ENCODE measurements at places on chromosomes 7 and 10.
A peak's percentile ranks its signal among the peaks of the same experiment; 100 is the strongest.

DNA sequence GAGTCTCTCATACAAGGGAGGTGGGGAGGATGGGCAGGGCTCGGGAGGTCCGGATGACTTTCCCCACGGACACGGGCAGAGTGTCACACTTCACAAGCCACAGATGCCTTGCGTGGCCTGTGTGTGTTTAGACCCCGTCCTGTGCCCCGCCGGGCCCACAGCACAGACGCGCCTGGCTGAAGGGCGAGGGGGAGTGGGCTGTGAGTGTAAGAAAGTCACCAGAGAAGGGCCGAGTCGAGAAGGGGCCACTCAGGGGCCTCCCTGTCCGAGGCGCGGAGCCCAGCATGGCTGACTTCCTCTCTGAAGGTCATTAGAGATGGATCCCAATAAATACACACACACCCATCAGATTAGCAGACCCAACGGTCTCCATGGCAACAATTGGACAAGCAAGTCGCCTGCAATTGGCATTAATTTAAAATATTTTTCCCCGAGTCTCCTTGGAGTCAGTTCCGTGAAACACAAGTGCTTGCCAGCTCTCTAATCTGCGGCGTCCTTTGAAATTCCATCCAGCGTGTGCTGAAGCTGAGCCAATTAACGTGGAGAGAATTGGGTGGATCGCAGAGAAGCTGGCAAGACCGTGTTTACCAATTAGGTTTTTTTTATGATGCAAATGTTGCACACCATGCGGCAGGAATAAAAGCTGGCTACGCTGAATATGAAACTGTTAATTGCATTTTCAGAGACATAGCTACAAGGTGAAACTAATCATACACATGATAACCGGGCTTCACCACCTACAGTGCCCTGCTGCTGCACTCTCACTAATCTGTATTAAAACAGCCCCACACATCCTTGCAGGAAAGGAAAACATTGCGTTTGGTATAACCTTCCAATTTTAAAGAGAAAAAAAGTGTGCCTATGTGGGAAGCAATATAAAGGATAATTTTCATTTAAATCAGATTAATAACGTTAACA lies 571.2 kb downstream of the PTPRN2 start:
- no peak for DNase-seq

GRCh38 chr10:127702271-127702670 lies 34.7 kb upstream of the FOXI2 start:
- DNase-seq = no peak

DNA sequence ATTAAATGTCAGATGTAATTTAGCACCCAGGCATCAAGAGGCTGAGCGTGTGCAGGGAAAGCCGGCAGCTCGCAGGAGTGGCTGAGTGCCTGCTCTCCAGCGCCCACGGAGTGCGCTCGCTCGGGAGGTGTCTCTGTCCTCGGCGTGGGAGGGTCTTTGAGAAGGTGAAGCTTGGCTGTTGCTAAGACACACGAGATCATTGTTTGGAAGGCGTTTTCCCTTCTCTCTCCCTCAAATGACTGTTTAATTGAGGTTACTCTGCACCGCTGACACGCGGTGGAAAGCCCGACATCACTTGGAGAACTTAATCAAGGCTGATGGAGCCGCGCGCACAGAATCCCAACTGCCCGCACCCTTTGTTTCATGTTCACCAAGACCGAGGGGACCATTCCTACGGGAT lies 414.6 kb downstream of the DNAJB6 start:
- no peak for DNase-seq

- DNase-seq = no peak
Observed at GRCh38 chr7:27346531-27347275, 104.1 kb downstream of the EVX1 start.

DNA sequence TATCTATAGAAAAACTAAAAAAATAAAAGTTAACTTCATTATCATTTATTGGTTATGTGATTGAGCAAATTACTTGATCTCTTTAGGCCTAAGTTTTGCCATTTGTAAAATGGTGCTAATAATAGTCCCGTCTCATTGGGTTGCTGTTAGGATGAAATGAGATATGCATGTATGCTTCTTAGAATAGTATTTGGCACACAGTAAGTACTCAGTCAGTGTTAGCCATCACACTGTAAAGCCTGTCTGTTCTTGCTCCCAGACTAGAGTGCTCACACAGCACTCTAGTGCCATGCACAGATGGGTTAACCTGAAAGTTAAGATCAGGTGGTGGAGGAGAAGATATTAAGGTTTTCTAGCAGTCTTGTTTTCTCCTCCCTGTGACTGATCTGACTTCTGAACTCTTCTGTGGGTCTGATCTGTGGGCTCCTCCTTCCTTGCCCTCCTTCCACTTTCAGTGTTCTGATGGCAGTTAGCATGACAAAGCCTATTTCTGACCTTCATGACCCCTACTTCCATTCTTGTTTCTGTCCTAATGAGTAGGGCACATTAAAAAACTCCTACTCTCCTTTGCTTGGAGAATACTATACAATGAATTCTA lies 167.5 kb downstream of the RNLS start:
- no peak for DNase-seq

- DNase-seq = no peak
Observed at GRCh38 chr7:18577096-18577771, 81.7 kb downstream of the HDAC9 start.

GRCh38 chr10:58157076-58157766 lies 110.5 kb downstream of the IPMK start:
- DNase-seq = peak; percentile 74

DNA sequence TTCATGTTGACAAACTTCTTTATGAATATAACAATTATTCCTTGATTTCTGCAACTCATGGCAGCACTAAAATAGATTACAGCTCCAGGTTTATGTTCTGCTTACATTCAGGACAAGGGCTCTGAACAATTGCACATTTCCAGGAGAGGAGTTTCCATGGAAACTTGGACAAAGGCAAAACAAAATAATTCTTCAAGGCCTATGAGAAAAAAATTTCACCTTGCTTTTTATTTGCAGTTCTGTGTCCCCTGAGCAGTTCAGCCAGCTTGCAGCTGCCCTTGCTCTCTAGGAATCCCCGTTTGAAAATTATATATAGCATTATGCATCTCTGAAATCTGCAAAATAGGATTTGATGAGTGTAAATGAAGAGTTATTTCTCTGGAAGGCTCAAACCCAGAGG lies 71.7 kb downstream of the ARL4A start:
- no peak for DNase-seq

DNA sequence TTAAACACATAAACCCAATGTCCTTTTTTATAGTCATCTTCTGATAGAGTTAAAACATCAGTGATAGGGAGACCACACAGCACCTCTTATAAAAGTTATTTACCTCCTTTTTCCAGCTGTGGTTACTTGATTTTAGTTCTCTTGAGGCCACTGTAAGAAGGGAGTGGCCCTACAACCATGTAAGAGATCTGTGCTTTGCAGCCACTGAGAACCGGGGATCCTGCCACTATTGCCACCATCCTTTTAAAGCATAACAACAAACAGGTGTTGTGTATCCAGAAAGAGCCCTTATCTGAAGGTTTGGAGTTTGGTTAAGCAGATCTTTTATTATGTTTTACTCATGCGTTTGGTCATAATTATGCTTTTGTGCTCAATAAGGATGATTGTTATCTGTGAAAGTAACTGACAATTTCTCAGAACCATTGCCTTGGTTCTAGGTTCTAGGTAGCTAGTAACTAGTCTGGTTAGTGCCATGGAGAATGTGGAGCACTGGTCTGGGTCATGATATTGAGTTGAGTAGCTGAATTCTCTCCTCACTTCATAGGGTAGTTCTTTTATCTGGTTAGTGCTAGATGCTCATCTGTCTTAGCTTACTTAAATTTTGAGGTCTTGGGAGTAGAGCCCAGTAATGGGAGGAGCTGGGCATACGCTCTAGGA lies 56.5 kb downstream of the ST7 start:
- no peak for DNase-seq

- no peak for DNase-seq
Observed at GRCh38 chr7:45349090-45349489, 191.5 kb downstream of the RAMP3 start.

DNA sequence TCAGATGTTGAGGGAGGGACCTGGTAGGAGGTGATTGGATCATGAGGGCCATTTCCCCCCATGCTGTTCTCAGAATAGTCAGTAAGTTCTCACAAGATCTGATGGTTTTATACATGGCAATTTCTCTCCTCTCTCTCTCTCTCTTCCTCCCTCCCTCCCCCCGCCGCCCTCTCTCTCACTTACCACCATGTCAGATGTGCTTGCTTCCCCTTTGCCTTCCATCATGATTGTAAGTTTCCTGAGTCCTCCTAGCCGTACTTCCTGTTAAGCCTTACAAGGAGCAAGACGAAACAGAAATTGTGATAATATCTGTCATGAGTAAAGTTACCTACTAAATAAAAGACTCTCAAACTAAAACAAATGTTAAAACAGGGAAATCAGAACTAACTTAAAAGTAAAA lies 19.9 kb upstream of the GPR141 start:
- peak; percentile 81 for DNase-seq

- DNase-seq = peak; percentile 69
Observed at GRCh38 chr10:68348265-68348741, 15.6 kb upstream of the PBLD start.

DNA sequence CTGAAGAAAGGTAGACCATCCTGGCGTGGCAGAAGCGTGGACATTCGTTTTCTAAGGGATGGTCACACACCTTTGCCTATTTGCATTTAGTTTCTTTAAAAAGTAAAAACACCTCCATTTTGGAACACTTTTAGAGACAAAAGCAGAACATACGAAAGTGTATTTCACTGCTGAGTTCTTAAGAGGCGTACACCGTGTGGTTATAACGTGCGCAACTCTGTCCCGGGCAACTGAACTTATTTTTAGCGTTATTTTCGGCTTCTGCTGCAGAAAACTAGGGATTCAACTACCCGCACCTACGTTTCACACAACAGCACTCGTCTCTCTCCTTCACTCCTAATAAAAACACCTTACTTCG lies 557 bp upstream of the LSM8 start:
- DNase-seq = no peak

DNA sequence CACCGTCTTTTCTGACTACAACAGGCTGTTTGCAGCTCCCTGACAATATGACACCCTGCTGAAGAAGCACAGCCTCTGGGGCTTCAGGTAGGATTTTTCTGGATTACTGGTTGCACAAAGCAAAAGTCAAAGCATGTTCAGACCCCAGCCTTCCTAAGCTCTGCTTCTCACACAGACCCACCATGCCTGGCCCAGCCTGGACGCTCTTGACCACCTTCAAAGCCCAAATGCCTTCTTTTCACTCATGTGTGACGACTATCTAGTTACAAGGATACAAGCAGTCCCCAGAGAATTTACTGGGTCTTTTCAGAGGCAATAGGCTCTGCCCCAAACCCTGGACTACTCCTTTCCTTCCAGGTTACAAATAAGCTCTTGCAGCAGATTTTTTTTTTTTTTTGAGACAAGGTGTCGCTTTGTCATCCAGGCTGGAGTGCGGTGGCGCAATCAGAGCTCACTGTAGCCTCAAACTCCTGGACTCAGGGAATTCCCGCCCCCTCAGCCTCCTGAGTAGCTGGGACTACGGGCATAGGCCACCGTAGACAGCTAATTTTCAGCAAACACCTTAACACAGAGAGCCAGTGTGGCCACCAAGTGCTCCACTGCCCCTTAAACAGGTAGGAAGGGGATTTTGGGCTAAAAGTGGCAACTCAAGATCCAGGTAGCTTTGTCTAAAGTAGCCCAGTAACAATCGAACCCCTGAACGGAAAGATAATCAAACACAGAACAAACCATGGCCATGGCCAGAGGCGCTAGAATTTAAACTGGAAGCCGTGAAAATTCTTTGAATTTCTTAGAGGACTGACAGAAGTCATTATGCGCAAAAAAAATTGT lies 16.2 kb downstream of the SVIL start:
- DNase-seq = no peak

- DNase-seq = no peak
Observed at GRCh38 chr10:116748041-116748440, 5.7 kb upstream of the HSPA12A start.

- DNase-seq = no peak
Observed at GRCh38 chr10:48932831-48933664, 6.6 kb downstream of the LRRC18 start.

GRCh38 chr7:144057954-144058353 lies 9.2 kb downstream of the OR2A5 start:
- DNase-seq = no peak

GRCh38 chr10:102504976-102505300 lies 1.2 kb downstream of the SUFU start:
- no peak for DNase-seq

GRCh38 chr7:138753150-138753518 lies 44.7 kb upstream of the TMEM213 start:
- DNase-seq = no peak

DNA sequence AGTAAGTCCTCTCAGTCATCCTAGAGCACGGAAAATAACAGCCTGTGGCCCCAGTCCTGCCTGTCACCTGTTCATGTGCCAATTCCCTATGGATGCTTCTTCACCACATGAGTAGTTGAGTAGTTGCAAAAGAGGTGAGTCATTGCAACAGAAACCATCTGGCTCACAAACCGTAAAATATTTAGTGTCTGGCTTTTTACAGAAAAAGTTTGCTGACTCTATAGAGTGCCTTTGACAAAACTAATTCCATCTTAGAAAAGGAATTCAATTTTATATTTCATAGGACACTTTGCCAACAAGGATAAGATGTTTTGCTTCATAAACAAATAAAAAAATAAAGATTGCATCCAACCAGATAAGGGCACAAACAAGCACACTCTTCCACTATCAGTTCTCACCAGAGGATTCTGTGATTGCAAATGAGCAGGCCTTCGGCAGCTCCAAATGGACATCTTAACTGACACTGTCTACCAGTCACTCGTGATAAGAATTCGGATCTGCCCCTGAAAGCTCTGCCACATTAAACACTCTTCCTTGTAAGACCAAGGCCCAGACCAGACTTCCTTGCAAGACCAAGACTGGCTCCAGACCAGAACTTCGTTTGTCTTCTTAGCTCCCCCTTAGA lies 242.7 kb upstream of the SEMA3C start:
- no peak for DNase-seq

DNA sequence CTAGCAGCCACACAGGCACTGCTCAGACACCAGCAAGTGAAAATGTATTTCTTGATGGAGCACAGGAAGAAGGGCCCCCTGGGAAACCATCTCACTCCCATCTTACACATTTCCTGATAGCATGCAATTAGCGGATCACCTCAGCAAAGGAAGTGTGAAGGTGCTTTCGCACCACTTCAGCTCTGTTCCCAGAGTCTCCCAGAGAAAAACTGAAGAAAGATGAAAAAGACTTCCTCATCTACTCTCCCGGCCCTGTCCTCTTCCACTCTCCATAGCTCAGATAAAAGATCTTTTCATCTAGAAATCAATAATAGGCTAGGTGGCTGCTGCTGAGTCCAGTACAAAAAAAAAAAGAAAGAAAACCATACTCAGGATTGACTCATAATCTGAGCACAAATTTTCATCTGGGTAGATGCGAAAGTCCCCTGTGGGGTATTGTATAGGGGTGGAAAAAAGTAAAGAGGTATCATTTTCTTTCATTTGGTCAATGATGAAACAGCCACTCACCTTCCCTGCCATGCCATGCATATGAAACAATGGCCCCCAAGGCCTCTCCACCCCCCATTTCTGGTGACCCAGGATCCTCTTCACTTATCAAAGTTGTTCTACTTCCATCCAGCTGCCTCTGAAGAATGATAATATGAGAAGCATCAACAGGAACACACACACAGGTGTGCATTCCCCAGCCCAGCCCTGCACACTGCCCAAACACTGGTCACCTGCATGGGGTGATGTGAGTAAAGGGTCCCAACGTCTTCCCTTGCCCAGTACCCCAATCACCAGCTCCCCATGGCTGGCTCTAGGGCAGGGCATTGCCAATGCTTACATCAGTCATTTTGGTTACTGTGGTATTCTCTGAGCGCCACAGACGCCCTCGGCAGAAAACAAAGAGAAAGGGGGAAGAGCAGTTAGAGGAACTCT lies 48.8 kb upstream of the DGKI start:
- DNase-seq = no peak

- DNase-seq = no peak
Observed at GRCh38 chr7:52691257-52691656, 344.2 kb upstream of the POM121L12 start.

Data from KBM-7 (cell line).